NCI-H524 (cell line): ENCODE measurements at places on chromosomes 1 and 21.
A peak's percentile ranks its signal among the peaks of the same experiment; 100 is the strongest.

- DNase-seq: peak; percentile 50
Observed at GRCh38 chr1:26021647-26022403, at the start of gene EXTL1. Gene EXTL1 (plus strand): TSS chr1:26021775. CDS start chr1:26022647, 872 bp downstream.

DNA sequence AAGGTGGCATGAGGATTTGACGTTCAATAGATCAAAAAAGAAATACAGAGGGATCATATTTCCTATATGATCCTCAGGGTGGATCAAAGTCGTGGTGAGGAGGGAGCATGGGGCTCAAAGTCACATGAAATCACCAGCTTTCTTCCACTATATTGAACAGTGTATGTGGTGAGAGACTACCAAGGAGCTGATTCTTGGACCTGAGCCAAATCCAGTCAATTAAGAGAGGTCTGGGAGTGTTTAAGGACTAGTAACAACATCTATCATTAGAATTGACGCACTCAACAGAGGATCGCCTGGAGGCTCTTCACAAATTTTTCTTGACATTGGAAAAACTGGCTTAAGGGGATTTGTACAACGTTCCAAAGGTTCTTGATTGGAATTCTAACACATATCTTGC, 267.7 kb upstream of the PROX1 start:
- peak; percentile 40 for DNase-seq

GRCh38 chr1:1371364-1371745, 3.7 kb downstream of the AURKAIP1 start:
- no peak for DNase-seq

DNA sequence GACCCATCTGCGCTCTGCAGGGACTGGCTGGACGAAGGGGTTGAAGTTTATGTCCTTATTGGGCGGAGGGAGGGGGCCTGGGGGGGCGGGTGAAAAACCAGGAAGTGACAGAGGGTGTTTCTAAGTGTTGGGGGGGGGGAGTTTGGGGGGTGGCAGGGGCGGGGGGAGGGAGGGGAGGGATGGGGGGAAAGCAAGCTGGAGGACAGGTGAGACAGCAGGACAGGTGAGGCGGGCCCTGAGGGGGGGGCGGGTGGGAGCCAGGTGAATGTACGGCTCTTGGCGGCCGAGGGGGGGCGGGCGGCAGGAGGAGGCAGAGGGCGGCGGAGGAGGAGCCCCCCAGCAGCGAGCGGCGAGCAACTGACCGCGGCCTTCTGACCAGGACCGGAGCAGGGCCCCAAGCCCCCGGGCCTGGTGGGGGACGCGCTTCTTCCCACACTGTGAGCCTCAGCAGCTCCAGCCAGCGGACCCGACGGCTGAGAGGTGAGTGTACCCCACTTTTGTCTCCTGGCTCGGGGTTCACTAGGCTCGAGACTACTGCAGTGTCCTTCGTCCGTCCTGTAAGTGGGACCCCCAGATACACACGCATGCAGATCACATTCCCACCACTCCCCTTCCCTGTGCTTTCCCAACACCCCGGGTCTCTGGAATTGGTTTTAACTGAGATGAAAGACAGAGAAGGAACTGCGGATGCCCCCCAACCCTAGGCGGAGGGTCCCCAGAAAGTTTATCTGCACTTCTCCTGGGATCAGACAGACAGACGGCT, at the start of gene ZBTB7B:
Gene ZBTB7B, plus strand, starts transcription at position 339 of the 763 bp plus-strand sequence. CDS start 11,859 bp downstream, outside the sequence.
- no peak for DNase-seq

DNA sequence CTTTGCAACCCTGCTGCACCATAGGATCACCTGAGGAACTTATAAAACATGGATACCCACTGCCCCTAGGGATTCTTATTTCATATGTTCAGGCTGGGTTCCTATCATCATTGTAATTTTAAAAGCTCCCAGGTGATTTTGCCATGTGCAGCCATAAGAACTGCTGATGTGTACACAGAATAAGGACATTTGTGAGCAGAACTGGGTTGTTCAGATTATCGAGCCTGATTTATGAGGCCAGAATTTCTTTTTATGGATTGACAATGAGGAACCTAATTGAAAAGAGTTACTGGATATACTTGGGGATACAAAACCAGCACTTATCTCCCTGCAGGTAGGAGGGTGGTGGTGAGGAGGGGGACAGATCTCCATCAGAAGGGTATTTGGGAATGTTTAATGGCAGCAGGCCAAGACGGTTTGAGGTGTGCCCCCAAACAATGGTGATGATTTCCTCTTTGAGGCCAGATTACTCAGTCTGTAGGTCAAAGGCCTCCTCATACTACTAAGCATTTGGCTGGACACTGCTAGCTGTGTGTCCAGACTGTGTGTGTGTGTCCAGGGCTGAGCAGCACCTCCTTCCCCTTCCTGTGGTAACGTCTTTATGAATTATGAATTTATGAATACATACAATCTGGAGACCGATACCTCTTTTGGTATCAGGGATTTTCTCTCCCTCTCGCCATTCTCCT, 18.9 kb downstream of the NOS1AP start:
- DNase-seq: no peak

- DNase-seq: no peak
Observed at GRCh38 chr1:87560601-87561360, 232.1 kb downstream of the LMO4 start.
